Right cardiac atrium (tissue), 5 donors: ENCODE measurements at places on chromosomes 6 and 20.

DNA sequence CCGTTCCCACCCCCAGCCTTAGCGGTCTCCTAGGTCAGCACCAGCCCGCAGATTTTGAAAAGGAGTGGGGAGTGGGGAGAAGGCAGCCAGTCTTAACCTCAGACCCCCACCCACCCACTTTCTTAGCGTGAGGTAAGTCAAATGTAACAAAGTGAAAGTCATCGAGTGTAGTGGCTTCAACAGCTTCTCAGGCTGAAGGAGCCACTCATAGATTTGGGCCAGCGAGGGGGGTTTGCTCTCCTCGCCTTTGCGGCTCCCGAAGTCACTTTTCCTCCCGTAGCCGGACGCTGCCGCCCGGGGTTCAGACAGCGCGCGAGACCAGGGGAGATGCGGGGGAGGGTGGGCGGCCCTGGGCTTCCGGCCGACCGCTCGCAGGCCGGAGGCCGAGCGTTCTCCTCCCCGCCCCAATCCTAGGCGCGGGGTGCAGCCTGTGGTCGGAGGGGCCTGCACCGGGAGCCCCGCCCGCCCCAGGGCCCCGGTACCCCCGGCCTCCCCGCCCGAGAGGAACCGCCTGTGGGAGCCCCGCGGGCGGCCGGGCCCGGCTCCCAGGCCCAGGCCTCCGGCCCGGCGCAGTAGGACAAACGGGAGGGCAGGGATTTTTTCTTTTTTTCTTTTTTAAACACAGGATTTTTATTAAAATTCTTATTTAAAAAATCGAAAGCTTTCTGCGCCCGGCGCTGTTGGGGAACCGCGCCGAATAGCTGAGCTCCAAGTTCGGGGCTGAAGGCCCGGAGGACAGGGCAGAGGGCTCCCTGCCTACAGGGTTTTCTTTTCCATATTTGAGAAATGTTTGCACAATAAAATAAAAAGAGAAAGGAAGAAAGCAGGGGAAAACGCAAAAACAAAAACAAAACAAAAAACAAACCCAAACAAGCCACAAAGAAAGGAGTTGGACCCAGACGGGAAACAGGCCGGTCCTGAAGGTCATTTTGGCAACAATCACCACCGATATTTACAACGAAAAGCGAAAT lies 3.2 kb downstream of the NKX2-2 start:
- no peak for DNase-seq

- DNase-seq, result no peak
These were observed 26.7 kb upstream of the TRDN start for GRCh38 chr6:123663436-123663835.

DNA sequence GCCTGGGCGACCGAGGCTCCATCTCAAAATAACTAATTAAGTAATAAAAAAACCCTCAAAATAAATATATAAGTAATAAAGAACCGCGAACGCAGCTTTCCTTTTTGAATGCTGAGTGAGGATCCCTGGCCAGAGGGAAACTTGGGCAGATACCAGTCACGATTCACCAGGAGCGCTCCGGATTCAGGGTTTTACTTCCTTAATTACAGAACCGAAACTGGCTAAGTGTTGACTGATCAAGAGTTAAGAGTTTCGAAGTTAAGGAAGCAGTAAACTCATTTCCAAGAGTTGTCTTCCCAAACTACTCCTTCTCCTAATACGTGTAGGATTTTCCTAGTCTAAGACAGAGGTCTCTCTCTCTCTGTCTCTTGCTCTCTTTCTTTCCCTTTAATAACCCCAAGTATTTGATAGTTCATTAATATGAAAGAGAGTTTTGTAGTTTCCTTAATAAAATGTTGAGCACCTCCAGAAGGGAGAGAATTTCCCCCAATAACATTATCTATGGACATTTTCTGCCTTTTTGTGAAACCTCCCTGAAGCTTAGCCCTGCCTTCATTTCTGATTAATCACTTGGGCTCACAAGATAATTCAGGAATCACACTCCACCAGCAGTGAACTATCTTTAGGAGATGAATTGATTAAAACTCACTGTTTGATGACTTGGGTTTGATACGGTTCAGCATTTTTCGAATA lies 61.4 kb upstream of the ZNF217 start:
- no peak for DNase-seq

- DNase-seq, result peak; percentile 74
These were observed 292.7 kb downstream of the ESR1 start for GRCh38 chr6:152100183-152100618.

- no peak for DNase-seq
These were observed 130.5 kb downstream of the VEGFA start for GRCh38 chr6:43900560-43900915.

- no peak for DNase-seq
These were observed 94.9 kb downstream of the JARID2 start for GRCh38 chr6:15340775-15341174.

GRCh38 chr20:4689220-4689619 lies 32.5 kb upstream of the PRND start:
- DNase-seq, result no peak

DNA sequence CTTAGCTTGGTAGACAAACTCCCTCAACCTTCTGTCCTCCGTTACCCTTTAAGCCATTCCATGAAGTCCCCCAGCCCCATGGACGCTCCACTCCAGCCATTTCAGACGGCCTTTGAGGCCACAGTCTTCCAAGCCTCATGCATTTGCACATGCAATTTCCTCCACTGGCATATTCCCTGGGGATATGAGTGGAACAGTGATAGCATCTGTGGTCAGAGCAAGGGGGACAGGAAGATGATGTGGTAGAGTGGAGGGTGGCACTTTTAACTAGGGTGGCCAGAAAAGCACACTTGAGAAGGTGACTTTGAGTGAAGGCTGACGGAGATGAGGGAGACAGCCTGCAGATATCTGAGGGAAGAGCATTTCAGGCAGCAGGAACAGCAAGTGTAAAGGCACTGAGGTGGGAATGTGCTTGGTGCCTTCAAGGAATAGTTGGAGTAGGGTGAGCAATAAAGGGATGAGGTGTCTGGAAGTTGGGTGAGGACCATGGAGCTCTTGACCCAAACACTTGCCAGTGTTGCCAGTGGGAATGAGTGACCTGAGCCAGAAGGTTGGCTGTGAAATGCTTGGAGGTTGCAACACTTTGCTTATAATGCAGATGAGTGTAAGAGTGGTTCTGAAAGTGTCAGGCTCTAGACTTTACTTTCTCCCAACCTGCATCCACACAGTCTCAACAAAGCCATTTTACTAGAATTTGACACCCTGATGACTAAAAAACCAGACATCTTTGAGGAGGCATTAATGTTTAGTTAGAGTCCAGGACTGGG lies 275.6 kb upstream of the SUPT3H start:
- no peak for DNase-seq

DNA sequence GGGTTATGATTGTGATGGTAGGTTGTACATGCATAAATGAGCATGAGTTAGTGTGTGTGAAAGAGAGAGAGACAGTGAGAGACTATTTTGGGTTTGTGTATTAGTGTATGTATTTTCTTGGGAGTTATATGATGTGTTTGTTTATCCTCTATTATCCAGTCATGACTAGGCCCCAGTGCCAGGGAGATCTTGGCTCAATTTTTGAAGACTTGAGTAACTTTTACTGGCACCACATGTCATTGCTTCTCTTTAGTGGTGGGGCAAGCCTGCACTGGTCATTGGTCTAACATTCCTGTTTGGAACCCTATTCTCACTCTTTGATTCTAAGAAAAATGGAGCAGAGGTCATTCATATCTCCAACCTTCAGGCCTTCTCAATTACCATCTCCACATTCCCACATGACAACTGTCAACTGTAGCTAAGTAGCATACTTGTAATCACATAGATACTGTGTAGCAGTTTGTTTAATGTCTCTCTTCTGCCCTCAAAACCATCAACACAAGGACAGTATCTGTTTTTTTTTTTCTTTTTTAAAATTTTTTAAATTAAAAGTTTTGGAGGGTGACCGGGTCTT lies 8.8 kb downstream of the L3MBTL1 start:
- DNase-seq, result no peak

DNA sequence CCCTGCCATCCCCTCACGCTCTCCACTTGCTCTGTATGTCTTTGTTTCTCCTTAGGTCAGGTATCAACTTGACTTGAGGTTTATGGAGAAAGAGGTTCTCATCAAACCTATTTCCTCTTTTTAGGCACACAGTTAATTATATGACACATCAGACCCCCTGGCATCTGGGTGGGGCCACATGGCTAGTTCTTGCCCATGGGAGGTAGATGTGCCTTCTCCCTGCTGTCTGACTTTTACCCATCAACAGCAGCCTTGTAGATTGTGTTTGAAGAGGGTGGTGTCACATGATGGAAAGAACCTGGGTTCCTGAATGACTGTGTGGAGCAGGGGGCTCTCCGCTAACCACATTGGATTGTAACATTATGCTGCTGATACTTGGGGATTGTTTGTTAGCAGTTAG lies 7.2 kb upstream of the UQCC2 start:
- DNase-seq, result no peak

DNA sequence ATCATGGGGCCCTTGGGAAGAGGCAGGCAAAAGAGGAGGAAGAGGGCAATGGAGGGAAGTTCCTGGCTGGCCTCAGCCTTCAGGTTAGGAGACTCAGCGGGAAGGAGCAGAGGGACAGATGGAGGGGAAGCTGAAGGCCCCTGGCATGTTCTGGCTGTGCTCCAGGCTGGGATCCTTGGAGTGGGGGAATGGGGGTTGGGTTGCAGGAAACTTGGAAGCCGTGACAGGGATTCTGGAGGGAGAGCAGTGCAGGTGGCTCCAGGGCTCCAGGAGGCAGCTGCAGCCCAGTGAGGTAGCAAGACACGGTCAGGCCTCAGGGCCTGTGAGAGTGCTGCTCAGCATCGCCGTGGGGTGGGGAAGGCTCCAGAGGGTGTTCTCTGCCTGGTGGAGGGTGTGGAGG lies 64.6 kb upstream of the SCP2D1 start:
- no peak for DNase-seq

DNA sequence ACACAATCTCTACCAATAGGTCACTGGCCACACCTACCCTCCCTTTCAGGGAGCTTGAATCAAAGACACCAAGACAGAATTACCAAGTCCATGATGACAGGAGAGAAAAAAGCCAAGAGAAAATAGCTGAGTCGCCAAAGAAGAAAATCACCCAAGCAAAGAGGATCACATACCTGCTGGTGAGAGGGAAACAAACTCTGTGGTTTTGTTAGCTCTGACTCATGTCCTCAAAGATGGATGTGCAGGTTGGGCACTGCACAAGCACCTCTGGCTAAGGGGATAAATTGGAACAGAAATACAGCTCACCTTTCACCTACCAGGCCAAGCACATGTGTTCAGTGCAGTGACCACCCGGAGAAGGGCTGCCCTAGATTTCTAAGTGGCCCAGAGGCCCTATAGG lies 114.8 kb downstream of the TFAP2A start:
- DNase-seq, result no peak

DNA sequence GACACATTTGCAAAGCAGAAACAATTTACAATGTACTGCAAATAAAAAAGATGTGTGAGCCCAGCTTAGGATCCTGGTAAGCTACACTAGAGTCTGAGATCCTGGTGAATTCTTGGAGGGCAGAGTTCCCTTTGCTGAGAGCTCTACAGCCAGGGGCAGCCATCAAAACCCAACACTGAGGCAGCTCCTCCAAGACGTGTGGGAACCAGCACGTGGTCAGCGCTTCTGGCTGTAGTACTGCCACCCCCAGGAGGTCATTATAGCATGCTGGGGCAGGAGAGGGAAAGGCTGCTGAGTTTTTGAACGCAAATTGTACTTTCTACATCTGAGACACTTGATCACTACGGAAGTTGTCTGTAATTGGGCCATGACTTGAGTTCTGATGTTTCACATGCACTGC lies 131.5 kb downstream of the INSM1 start:
- no peak for DNase-seq

GRCh38 chr20:46433051-46433450 lies 26.6 kb upstream of the ELMO2 start:
- DNase-seq, result no peak

GRCh38 chr6:92534109-92534508 lies 885.2 kb downstream of the EPHA7 start:
- DNase-seq, result peak; percentile 29

- peak; percentile 80 for DNase-seq
These were observed 79.9 kb upstream of the NAA20 start for GRCh38 chr20:19937218-19937617.

DNA sequence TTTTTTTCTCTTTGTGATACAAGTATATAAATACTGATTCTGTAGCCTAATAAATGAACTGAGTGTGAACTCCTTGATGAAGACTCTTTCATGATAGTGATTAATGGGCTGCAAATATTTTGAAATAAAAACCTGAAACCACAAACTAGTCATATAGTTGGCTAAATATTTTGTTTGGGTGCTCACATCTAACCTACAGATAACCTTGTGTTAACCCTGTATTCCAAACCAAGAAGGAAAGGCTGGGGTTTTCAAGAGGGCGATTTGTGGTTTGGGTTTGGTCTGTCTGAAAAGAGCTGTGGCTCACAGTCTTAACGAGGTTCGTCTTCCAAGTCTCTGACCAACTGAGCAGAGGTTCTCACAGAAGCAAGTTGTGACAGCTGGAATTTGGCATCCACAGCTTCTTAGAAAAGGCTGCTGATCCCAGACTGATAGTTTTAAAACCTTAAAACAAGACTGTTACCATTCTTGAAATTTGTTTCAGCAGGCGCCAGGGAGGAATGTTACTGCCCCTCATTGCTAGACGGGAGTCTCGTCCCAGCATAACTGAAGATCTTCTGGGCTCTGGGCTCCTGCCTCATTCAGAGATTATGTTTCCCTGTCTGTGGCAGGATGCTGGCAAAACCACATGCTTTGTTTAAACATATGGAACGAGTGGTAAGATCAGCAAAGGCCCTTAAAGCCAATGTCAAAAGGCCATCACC lies 736.4 kb upstream of the MARCKS start:
- DNase-seq, result no peak

DNA sequence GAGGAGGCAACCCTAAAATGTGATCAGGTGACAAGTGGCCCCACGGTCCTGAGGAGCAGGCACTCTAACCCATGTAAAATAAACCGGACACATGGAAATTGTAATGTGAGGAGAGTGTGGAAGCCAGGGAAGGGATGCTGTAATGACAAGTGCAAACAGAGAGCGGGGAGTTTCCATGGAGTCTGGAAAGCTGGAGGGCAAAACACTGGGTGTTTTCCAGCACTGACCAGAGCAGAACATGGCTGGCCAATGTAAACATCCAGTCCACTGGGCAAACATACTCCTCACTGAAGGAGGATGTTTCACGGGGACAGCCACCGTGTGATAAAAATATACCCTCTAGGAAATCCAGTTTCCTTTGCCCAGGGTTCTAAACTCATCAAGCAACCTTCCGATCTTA lies 219.0 kb upstream of the JARID2 start:
- DNase-seq, result no peak
